ENCODE measurements at places on chromosomes 6 and 20.

DNA sequence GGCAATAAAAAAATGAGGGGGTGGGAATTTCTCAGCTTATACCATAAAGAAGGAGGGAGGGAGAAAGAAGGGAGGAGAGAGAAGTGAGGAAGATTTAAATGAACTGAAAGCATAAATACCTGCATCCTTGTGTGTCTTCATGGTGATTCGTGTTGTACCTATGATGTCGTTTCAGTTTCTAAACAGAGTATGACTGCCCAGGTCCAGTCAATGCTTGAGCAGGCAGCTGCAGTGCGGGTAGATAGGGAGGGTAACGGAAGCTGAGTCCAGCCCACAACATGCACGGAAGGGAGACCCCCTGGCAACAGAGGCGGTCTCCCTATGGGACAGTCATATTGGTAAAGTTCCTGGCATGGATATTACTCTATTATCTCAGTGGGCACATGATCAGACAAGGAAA is 184.5 kb downstream of the KIF16B start:
- DNase-seq, result no peak

DNA sequence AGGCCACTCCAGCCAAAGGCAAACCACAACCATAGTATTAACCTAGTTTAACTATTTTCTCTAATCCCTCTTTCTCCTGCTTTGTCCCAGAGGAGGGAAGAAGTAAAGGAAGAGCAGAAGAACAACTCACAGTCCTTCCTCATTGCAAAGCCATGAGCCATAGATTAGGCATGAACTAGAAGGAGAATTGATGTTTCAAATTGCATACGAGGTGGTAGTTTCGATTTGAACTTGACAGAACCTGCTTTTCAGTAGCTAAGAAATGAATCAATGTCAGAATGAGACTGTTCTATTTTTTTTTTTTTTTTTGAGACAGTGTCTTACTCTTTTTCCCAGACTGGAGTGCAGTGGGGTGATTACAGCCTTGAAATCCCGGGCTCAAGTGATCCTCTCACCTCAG is 48.3 kb downstream of the PROKR2 start:
- no peak for DNase-seq

- no peak for DNase-seq
Measured at GRCh38 chr20:57865266-57865665, 155.5 kb upstream of the PMEPA1 start.

DNA sequence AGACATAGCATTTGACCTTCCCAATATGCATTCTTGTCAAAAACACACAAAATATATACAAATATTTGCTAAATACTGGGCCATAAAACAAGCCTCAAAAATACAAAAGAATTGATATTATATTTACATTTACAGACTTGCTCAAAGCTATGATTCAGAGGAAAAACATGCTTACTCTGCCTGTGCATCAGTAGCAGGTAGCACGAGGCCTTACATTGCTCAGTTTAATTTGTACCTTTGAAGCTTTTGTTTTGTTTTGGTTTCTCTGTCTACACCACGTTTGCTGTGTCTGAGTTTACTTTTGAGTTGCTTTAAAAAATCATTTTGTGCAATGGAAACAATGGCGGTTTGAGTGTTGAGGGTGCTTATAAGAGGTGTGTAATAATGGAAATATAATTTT is 99.3 kb downstream of the PHF3 start:
- no peak for DNase-seq

DNA sequence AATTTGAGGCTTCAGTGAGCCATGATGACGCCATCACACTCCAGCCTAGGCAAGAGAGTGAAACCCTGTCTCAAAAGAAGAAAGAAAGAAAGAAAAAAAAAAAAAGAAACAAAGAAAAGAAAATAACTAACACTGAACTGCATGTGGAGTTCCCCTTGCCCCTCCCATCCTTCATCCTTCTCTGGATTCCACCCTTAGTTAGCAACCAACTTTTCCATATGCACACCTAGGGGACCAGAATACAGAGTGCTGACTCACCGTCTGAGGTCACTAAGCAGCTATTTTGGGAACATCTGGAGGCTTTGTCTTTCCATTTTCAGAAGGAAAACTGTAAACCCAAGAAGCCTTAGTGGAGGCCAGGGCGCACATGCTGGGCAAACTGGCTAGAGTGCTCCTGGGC is 257.4 kb downstream of the MAFB start:
- no peak for DNase-seq

DNA sequence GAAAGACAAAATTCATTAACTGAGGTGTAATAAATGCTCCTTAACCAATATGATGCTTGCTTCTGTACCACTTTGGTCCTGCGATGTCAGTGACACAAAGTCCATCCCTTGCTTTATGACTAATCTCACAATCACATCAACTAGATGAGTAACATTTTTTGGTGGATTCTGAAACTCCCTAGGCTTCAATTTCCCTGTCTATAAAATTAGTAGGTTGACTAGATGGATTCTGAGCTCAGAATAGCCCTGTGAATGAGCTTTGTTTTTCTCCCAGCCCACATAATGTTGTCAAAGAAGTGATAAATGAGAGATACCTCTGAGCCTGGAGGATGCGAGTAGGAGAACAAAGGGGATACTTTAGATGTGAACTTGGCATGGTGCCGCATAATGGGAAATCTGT is 9.1 kb downstream of the TXLNB start:
- DNase-seq, result no peak

DNA sequence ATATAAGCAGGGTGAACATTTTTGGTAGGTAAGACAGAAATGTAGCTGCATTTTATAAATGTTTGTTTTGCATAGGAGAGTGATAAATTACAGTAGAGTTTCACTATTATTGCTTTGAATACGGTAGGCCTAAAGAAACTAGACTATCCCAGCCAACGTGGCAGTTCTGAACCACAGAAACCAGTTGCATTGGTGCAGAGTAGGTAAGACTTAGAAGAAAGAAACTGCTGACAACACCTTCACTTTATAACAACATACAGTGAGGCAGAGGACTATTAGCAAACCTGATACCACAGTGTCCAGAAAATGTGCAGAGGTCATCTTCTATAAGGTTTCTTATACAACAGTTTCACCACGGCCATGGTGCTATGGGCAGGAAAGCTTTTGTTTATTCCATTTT is 566.1 kb downstream of the KIF16B start:
- no peak for DNase-seq

DNA sequence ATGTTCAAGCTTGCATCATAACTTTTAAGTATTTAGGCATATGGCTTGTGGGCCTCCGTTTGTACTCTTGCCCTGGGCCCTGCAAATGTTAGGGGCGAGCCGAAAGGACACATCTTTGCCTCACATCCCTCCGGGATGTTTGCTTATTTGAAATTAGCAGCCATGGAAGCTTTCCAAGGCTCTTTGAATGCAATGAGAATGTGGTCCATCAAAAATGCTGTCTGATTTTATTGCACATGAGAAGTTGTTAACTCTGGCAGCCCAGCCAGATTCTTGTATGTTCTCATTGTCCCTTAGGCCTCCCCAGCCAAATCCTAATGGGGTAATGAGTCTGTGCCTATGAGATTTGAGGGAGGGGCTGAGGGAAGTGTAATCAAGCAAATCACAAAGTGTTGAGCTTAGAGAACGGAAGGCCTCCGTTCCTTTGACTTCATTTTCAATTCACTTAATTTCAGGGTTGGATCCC is 261.2 kb upstream of the MARCKS start:
- peak; percentile 82 for DNase-seq

DNA sequence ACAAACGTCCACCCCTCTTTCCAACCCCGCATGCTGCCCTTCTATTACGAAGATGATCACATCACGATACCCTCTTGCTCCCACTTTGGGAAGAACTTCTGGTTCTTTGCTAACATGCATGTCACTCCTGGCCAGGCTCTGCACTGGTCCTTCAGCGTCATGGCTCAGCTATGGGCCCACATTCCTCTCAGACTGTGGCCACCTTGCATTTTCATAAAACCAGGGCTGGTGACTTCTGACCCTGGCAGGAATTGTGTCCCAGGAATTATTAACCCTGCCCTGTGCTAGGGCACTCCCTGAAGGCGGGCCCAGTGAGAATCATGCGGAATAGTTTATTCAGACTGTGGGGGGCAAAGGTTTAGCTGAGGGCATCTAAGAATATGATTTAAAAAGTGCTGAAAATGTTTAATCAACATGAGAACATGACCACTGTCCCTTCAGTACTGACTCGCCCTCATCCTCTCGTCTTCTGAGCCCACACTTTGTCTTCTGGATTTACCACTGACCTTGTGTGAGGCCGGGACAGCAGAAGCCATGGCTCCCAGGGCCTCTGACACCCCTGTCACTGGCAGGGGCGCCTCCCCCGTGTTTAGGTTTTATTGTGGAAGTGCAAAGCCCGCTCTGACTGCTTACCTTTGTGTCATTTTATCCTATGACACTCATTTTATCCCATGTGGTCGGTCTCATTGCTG is 38.1 kb upstream of the THBS2 start:
- no peak for DNase-seq

All from eye (tissue), 1 donor.